ENCODE measurements at places on chromosomes 7 and 10.

DNA sequence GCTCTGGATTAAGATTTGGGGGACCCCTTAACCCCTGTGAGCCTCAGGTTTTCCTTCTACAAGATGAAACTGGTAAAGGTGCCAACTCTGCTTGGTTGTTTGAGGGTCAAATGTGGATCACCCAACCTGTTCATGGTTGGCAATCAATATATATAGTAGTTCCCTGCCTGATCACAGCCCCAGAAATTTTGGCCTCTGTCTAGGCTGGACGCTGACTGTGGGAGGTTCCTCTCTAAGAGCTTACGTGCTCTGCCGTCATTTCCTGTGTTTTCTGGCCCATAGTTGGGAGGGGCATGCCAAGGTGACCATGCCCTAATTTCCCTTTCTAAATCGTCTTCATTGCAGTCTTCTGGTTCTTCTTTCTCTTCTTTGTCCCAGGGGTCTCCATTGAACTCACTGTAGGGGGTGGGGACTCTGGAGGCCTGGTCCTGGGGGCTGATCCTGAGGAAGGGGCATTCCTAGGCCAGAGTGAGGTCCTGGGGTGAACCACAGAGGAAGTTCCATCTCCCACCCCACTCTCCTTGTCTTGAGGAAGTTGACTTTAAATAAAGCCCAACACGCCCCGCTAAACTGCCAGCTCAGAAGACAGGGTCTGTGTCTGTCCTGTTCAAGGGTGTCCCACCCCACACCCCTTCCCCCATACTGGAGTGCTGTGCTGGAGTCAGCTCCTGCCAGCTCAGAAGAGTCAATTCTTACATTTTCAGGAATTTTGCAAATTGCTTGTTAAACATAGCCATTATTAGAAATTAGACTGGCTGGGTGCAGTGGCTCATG, 98.9 kb upstream of the SDK1 start:
- no peak for DNase-seq

DNA sequence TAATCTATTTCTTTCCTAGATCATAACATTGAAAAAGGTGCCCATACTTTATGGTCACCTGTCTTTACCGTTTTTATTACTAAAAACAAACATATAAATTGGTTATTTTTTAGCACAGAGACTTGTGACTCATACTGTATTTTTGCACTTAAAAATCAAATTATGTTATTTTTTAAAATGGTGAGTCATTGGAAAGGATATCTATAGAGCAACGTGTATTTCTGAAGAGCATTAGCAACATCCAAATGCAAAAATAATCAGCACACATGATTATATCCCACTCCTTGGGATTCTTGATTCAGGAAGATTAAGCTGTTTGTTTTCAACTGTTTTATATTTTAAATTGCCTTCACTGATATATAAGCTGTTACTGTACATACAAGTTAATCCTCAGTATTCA, 40.7 kb upstream of the FMC1 start:
- DNase-seq, result no peak

DNA sequence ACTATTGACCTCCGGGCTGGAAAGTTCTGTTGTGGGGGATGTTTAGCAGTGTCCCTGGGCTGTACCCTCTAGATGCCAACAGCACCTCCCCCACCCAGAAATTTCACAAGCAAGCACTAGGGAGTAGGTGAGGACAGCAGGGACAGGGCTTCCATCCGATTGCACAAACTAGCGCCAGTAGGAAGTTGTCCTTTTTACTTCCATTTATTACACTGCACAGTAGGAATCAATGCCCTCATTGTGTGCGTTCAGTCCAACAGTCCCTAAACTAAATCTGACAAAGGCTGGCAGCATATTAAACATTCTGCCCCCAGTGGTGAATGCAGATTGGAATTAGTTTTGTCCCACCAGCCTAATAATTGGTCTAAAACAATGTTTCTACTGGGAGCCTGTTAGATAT, 6.4 kb upstream of the SOSTDC1 start:
- DNase-seq, result no peak

DNA sequence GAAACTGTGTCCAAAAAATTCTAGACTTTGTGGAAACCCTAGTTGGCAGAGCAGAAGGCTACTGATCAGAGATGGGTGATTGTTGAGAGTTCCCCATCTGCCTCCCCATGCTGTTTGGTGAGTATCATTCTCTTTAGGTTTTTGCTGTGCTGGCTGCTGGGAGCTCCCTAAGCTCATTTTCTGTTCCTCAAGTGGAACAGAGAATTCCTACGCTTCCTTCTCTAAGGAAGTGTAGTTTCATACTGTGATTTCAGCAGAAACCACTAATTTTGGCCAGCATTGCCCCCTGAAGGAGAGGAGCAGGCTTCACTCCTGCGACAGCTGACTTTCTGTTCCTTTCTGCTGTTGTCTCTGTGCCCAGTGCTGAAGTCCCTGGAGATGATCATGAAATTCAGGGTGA, 355.3 kb upstream of the NPVF start:
- DNase-seq, result no peak

- no peak for DNase-seq
Measured at GRCh38 chr7:10245406-10245805, 728.3 kb upstream of the PHF14 start.

DNA sequence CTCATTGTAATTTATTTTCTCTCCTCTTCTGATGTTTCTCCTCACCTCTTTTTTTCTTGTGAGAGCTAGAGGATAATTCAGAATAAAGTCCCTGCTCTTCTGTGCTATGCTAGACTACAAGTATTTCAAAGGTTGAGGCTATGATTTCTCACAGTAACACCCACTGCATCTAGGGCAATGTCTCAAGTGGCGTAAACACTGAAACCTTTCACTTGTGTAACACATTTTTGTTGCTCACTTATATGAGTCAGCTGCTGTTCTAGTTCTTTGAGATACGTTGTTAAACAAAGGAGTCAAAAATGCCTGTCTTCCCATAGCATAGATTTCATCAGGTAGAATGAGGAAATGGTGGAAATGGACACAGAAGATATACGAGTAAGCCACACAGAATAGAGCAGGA, 305.1 kb upstream of the PITRM1 start:
- no peak for DNase-seq

All from nucleus accumbens (tissue), 56 donors.